ENCODE measurements at places on chromosomes 5 and 9.

- no peak for DNase-seq
These were observed 62.6 kb upstream of the CEMIP2 start for GRCh38 chr9:71830929-71831328.

DNA sequence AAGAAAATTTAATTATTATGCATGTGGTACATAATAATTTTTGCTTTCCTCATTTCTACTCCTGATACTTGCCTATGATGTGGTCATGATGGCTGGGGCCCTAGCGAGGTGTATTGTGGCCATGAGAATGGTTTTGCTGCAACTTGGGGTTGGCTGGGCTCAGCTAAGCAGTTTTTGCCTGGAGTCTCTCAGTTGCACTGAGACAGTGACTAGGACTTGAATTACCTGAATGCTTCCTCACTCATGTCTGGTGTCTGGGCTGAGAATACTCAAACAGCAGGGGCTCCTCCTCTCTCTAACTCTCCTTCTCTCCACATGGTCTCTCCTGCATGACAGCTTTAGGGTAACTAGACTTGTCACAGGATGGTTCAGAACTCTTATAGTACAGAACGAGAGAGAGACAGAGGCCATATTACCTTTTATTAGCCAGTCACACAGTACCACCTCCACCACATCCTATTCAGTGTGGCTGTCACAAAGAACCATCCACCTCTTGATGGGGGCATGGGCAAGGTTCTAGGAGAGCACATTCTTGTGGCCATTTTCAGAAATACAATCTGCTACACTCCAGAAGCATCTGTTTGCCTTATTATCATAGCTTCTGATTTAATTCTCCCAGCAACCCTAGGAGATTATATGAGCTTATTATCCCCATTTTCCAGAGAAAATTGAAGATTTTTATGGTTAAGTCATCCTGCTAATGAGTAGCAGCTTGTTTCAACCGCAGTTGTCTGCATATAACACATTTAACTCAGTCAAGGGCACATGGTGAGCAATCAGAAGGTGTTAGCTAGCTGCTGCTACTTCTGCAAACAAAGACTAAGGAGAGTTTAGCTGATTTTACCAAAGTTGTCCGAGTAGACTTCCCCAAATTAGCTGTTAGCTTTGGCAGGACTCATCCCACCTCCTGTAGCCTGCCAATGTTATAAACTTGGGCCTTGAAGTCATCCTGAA, 245.1 kb downstream of the DOCK8 start:
- no peak for DNase-seq

DNA sequence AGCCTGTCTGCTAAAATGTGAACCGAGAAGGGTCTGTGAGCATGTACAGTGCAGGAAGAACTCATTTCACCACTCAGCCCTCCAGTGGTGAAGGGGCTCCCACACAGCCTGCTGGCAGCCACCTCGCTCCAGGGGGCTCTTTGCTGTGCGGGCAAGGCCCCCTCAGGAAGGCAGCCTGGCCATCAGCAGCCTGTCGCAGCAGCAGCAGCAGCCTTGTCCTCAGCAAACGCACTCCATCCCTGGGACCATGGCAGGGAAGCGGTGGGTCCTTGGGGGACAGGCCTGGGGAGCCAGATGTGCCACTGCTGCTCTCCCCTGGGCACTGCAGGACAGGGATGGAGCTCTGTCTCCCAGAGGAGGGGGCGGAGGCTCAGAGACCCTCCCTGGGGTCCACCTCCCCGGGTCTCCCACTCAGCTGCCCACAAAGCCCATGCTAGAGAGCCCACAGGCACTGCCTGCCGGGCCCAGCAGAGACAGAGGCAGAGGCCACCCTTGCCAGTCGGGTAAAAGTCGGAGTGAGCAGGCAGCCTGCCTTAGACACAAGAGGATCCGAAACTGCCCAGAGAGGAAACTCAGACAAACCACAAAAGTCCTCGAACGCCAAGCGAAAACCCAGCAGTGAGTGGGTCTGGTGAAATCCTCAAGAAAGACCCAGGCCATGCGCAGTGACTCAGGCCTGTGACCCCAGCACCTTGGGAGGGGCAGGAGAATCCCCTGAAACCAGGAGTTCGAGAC, 8.0 kb downstream of the BRD3 start:
- no peak for DNase-seq

DNA sequence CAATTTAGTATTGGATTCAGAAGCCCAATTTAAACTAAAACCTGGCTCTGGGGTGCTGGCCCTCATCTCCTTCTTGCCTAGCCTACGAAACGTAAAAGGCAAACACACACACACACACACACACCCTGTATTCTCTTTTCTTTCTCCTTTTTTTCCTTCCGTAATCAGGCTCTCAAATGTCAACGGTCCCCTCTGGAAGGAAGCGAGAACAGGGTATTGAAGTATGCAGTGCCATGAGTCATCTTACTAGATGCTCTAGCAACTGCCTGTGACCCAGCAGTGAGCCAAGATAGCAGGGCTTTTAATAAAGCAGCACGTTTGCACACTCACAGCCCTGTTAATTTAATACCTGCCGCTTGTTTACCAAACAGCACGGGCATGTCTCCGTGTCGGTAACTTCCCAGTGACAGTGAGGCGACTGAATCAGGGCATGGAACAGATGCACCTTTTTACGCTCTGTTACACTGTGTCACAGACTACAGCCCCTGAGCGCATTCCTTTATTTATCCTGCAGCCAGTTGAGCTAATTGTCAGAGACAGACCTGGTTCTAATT, 243.8 kb downstream of the BNC2 start:
- DNase-seq = no peak

GRCh38 chr5:137283801-137284200, 215.3 kb downstream of the SPOCK1 start:
- DNase-seq = no peak

DNA sequence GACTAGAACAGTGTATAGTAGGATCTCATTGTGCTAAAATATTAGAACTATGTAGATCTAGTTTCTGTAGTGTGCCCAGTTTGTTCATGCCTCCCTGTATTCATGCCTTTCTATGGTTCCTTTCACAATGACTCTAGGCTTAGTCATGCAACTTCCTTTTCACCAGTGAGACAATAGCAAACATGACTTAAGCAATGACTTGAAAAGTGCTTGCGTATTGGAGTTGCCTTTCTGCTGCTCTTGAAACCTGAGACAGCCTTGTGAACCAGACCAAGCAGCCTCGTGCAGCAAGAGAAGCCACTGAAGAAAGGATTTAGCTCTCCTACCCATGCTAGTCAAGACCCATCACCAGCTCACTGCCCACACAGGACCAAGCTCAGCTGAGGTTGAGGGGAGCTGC, 294.5 kb upstream of the TAS2R1 start:
- DNase-seq = peak; percentile 70

DNA sequence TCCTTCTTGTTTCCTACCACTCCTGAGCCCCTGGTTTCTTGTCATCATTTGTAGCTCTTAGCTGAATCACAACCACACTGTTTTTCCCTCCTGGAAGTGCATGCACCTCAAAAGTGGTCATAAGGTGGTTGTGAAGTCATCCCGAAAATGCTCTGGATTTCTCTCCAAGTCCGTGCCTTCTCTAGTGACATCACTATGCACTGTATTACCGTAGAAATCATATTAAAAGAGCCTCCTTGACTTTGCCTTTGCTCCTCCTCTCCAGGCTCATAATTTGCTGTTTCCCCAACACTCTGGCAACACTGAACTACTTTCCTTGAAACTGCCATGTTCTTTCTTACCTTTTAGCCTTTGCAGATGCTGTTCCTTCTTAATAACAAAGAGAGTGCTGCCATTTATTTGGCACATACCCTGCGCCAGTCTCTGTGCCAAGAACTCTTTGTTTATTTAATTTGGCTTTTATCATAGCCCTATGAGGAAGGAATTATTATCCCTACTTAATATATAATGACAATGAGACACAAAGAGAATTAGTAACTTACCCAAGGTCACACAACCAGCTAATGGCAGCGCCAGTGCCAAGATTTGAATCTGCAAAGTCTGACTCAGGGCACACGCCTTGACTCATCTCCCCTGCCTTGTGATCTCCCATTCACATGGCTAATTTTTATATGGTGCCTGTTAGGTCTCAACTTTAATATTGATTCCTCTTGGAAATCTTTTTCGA, 115.4 kb downstream of the KIF4B start:
- no peak for DNase-seq

DNA sequence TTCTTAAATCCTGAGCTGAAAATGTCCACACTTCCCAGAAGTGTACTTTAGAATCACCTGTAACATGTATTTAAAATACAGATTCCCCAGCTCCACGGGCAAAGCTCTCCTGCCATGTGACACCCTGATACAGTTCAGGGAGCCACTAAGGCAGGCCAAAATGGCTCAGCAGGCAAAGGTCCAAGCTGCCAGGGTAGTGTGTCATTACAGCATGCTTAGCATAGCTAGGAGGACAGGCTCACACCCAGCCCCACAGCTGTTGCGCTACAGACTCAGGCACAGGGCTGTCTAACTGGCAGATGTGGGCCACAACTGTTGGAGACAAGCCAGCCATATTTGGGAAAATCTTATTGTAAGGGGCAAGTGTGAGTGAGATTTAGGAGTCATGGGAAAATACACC, 73.0 kb downstream of the C9orf85 start:
- no peak for DNase-seq

DNA sequence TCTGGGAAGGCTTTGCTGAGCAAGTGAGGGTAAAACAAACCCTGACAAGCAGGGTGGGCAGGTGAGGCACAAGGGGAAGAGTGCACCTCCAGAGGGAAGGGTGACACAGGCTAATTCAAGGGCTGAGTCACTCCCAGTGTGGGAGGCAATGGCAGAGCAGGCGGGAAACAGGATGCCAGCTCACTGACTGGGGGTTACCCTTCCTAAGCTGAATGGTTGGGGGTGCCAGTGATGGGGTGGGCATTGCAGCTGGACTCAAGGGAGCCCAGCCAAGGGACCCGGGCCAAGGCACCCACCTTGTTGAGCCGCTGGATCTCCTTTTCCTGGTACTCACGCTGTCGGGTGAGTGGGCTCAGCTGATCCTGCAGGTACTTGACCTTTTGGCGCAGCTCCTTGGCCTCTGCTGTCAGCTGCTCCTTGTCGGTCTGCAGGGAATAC, 18.4 kb downstream of the GPX3 start:
- no peak for DNase-seq

DNA sequence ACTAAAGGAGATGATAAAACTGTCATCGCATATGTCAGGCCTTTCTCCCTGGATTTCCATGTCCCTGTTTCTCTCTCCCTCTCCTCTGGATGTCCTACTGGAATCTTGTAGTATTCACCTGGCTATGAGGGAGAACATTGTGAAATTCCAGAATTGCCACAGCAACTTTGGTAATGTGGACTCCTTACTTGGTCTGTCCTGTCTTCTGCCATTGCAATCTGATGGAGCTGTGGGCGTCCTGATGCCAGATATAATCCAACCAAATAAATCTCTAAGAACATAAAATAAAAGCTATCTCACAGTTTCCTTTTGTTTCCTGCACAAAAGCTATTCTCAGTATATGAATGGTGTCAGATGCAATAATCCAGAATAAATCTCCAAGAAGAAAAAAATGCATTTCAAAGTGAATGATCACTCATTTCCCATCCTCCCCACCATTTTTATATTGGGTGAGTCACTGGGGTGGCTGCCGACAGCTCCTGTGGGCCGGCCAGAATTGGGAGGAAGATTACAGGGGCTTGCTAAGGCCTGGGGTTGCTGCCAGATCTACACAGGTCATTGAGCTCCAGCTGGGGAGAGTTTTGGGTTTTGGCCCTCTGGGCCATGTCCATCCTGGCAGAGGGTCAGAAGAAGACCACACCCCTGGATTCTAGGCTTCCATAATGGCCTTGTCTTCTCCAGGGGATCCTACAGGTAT, 160.7 kb upstream of the PITX1 start:
- no peak for DNase-seq

- peak; percentile 44 for DNase-seq
These were observed 182.7 kb downstream of the GNAQ start for GRCh38 chr9:77848897-77849296.

- DNase-seq = no peak
These were observed 62.4 kb upstream of the ZNF608 start for GRCh38 chr5:124808842-124809268.

GRCh38 chr5:41748631-41749030, 121.6 kb downstream of the OXCT1 start:
- DNase-seq = no peak

DNA sequence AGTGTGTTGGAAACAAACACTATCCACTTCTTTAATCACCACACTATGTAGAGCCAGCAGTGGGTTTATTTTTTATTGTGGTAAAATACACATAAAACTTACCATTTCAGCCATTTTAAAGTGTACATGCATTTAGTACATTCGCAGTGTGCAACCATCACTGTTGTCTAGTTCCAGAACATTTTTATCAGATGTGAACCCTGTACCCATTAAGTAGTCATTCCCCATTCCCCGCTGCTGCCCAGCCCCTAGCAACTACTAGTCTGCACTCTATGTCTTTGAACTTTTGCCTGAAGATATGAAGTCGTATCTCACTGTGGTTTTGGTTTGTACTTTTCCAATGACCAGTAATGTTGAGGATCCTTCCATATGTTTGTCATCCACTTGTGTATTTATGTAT, 30.2 kb upstream of the F2R start:
- no peak for DNase-seq

DNA sequence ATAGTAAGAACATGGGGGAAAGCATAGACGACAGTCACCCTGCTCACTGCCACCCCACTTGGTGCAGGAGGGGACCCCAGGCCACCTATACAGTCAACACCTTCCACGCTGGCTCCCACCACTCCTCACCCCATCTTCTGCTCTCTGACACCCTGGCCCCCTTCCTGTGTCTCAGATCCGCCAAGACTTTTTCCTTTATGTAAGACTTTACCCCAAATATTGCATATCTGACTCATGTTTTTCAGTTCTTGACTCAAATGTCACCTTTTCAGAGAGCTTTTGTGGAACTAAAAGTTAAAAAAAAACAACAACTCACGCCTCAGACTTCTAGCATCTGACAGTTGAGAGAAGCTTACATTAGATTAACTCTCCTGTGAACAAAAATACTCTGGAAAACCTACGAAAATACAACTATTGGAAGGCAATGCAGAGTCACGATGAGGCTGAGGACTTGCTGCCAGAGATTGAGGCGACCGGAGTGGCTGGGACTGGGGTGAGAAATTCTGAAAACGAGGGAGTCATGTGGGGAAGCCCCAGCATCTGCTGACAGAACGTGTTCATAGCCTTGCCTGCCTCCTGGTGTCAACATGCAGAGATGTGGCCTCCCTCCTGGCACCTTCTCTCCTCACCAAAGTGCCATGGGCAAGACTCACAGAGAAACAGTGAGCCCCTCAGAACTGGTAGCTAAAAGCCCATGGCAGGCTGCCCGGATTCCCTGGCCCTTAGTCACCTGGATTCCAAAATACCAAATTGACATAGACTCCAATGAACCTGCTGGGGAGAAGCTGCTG, 22.4 kb upstream of the FCN2 start:
- no peak for DNase-seq

- no peak for DNase-seq
These were observed 8.9 kb downstream of the PITX1 start for GRCh38 chr5:135024956-135025729.

DNA sequence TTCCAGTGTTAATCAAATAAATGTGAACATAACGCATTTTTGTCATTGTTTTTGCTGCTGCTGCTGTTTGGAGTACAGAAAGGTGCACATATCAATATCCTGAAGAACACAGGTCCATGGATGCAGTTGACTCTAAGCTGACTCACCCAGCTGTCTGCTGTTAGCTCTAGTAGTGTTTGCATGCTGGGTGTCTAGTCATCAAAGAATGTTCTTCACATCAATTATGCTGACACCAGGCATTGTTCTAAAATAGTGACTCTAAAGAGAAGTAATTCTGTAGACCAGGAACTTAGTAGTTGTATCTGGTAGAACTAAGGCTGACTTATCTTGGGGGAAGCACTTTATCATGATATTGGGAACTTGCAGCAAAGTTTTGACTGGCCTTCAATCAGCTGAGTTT, 55.7 kb upstream of the DPYSL3 start:
- DNase-seq = no peak

GRCh38 chr5:172757394-172758010, 13.5 kb downstream of the DUSP1 start:
- no peak for DNase-seq

Measured in brain pericyte (primary cell).